ENCODE measurements at places on chromosomes 6 and 20.

- DNase-seq, result no peak
Observed at GRCh38 chr6:138310294-138310693, 67.4 kb upstream of the SMIM28 start.

- DNase-seq, result peak; percentile 27
Observed at GRCh38 chr6:149045404-149045803, 272.1 kb upstream of the TAB2 start.

DNA sequence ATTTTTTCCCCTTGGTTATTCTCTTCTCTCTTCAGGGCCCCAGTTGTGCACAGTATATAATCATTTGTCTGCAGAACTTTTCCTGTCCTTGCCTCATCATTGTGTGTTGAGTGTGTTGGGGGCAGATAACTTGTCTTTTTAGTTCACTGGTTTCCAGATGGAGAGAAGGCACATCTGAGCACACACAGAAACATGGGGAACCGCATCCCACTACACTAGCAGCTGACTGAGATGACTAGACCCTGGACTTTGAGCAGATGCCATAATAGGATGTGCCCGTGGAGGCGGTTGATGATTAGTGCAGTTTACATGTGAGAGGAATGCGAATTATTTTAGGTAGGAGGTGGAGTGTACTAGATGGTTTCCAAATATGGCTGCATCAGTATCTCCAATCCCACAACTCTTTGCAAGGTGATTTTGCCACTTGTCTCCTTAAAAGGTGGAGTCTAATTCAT, 26.5 kb upstream of the SH3BGRL2 start:
- no peak for DNase-seq

DNA sequence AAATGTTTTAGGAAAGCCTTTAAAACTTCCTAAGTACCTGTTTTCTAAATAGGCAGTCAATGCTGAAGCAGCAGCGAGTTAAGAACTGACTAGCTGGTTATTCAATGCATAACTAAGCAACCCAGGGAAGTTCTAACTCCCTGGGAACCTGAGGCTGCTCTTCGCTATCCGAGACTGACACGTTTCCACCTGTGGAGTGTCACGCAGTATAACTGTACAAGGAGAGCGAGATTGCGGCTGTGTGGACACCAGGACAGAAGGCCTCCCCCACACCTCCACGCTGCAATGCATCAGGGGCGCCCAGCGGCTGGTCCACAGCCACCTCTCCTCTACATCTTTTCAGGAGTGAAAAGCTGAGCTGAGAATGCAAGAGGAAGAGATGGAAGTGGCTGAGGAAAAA, 8.0 kb downstream of the PXDC1 start:
- no peak for DNase-seq

- peak; percentile 98 for DNase-seq
Observed at GRCh38 chr20:47360297-47361056, 4.0 kb upstream of the ZMYND8 start.

All from KBM-7 (cell line).